ENCODE measurements at places on chromosomes 3 and 15.

- DNase-seq: no peak
Observed at GRCh38 chr15:100093211-100094126, 248.3 kb downstream of the ADAMTS17 start.

DNA sequence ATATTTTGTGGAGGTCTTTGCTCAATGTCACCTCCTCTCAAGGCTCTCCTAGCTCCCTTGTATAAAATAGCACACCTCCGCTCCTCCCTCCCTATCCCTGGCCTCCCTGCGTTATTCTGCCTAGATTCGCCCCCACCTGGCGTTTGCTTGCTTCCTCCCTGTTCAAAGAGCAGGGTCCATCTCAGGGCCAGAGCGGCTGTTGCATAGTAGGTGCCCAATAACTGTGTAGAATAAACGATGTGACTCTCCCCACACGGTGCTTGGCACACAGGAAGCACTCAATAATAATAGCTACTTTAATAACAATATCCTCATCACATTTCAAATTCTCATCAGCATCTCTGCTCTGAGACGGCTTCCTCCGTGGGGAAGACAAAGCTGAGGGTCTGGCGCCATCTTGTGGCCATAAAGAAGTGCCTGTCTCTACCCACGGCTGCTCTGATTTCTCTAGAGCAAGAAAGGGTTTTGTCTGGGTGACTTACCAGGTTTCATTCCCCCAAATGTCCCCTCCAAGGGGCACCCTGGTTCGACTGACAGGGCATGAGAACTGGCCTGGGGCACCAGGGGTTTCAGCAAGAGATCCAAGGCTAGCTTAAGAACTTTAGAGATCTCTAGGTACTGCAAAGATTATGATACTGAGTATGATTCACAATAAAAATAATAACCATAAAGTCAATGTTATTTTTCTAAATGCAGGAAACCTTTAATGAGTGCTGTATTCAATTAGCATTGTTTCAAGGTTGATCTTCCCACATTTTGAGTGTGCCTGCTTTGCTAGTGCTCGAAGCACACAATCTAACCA lies 16.1 kb downstream of the CD276 start:
- DNase-seq: peak; percentile 70

GRCh38 chr15:94666553-94666952 lies 435.2 kb downstream of the MCTP2 start:
- no peak for DNase-seq

DNA sequence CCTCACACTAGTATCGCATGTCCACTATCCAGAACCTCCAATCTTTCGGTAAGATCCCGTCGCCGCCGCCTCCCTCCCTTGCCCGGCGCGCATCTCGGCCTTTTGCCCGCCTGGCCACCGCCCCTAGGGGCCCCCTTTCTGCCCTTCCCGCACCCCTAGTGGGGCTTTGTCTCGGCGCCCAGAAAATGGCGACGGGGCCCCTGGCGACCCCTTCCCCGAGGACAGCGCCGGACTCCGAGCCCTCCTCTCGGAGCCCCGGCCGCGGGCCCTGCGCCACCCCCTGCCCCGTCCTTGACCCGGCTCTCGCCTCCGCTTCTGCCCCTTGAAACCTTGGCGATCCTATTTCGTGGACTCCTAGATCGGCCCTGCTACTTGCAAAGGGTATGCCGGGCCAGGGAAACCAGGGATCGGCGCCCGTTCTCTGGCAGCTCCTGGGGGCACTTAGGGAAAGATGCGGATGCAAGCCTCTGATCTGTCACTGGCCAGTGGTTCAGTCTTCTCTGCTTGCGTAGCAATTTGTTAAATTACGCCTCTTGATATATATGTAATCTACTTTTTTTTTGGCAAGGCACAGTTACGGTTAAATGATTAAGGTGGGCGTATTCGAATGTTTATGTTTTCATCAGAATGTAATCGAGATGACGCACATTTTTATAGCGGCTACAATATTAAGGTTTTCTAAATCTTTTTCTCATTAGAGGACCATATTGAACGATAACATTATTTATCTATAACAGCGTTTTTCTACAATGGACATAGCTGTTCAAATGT lies 603 bp downstream of the EIF1B start:
- no peak for DNase-seq

GRCh38 chr3:124174476-124174875 lies 182.6 kb upstream of the ROPN1 start:
- DNase-seq: no peak

DNA sequence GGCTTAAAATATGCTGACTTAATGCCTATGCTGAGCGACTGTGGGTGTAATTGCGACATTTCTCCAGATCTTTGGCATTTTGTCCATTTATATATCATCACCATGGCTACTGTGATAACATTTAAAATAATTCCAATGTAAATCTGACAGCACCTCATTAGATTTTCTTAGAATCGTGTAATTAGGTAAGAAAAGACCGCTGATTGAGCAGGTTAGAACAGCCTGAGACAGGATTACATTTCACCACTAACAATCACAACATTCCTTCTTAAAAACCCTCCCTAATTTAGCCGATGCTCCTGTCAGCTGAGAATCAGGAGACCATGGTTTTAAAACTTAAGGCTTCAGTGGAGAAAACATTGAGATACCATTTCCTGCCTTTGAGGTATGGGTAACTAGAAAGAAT lies 455.3 kb upstream of the PDZRN3 start:
- no peak for DNase-seq

DNA sequence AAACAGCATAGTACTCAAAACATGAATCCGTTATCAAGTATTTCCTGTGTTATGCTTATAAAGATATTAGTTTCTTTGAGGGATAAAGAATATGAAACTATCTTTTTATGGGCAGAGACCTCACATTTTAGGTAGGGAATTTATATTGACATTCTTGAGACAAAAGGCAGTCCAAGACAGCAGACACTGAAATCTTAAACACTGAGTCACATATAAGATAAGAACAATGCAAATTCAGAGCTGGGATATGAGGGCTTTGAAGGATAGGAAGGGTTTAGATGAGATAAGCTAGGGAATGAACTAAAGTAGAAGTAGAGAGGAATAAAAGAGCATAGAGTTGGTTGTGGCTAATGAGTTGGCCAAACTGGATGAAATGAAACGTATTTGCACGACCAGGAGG lies 58.4 kb downstream of the ASTE1 start:
- no peak for DNase-seq

Data from MV-4-11 (cell line).